ENCODE measurements at places on chromosomes 1 and 21.

DNA sequence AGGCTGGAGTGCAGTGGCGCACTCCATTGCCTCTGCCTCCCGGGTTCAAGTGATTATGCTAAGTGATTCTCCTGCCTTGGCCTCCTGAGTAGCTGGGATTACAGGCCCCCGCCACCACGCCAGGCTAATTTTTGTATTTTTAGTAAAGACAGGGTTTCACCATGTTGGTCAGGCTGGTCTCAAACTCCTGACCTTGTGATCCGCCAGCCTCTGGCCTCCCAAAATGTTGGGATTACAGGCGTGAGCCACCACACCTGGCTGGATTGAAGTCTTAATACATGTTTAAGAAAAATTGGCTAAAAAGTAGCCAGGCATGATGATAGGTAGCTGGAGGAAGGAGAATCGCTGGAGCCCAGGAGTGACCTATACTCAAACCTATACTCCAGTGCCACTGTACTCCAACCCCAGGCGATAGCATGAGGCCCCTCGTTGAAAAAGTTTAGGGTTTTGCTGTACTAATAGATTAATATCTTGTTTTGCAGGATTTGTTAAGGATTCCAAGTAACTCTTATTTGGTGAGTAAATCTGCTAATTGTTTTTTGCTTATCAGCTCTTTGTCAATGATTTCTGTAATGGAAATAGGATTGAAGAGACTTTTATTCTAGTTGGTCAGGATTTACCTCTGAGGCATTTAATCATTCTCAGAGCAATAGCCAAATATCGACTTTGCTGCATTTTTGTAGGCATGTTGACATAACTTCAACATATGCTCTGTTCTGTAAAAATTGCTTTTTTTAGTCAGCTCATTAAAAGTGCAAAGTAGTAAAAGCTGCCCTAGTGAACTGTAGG, 2.0 kb downstream of the RCC1 start:
- DNase-seq: no peak

GRCh38 chr1:189021577-189021976, 1456.1 kb downstream of the BRINP3 start:
- no peak for DNase-seq

GRCh38 chr1:70778934-70779333, 268.7 kb downstream of the PTGER3 start:
- DNase-seq: no peak

DNA sequence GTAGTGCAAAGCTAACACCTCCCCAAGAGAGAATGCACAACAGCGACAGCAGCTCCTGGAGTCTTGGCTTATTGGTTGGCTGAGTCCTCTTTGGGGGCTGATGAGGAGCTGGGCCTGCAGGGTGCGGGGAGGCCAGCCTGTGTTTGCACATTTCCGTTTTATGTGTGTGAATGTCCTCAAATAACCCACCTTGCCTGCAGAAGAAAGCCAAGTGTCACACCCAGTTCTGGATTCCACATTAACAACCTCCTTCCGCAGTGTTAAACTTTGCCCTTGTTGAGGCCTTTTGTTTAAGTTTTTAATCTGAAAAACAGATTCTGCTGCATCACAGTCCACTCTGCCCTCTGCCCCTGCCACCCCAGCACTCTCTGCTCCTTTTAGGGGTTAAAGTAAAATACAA, 274.5 kb downstream of the TM2D1 start:
- DNase-seq: no peak

DNA sequence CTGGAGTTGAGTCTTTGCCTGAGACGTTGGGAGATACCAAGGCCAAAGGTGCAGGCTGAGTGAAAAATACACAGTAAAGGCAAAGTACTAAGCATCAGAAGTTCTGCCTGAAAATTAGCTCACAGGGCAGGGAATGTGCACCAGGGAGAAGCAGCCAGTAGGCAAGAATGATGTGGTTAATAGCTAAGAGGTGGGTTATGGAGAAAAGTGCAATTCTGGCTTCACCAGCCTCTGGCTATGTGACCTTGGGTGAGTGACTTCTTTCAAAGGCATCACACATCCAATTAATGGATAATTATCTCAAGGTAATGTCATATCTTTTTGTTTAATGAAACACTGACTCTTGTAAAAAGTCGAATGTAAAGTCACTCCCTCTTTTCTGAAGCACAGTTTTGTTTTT, 230.7 kb upstream of the FGGY start:
- no peak for DNase-seq

DNA sequence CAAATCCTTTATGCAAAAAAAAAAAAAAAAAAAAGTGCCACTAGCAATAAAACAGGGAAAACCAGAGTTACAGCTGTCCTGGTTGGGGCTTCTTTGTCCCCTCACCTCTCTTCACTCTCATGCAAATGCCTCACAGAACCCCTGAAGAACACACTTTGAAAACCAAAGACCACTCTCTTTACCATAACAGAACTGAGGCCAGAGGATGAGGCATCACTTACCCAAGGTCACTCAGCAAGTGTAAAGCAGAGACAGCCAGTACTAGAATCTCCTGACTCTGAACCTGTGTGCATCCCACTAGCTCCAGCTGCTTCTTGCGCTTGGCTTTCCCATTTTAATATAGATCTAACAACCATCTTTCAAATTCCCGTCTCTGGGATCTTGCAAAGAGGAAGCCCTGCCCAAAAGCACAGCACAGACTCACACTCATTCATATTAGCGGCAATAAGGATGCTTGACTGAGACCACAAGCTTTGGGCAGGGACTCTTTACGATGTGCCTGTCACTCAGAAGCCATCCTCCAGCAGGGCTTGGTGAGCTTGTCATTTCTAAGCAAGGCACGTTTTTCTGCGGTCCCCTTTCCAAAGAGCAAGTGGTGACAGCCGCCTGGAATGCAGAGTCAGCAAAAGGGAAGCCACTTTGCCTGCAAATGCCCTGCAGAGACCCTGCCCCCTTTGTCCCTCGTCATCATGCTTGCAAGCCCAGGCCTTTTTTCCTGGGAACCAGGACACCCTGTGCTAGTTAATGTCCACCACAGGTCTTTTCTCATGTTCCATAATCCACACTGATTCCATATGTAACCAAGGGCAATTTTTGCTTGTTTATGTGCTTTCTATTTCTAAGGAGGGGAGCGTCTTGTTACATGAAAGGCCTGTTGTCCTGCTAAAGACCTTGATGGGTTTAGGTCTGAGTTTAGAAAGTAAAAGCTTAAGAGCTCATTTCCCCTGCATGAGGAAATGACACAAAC, 76.5 kb upstream of the NFIA start:
- no peak for DNase-seq
